ENCODE measurements at places on chromosomes 4 and X.

DNA sequence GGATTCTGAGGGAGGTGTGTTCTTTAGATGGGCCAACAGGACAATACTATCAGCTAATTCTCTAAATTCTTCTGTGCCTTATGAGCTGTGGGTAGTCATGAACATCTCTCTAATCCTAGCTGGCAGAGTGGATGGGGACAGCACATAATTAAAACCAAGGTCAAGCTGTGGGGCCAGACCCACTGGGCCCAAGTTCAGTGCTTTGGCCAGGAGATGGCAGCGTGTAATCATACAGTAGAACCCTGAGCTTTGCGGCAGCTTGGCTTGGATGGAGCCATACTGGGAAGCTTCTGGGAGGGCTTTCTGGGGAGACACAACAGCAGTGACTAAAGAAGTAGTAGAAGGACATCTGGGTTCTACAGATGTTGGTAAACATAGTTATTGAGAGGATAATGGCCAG is 140.3 kb upstream of the CXCL13 start:
- DNase-seq, result no peak

- no peak for DNase-seq
Observed at GRCh38 chr4:67713529-67714247, 12.7 kb upstream of the UBA6 start.

- no peak for DNase-seq
Observed at GRCh38 chrX:47272013-47272408, 39.2 kb downstream of the USP11 start.

- no peak for DNase-seq
Observed at GRCh38 chrX:49876750-49877149, 2.5 kb upstream of the USP27X start.
